COR-L47 (cell line): ENCODE measurements at places on chromosomes 6 and 20.

DNA sequence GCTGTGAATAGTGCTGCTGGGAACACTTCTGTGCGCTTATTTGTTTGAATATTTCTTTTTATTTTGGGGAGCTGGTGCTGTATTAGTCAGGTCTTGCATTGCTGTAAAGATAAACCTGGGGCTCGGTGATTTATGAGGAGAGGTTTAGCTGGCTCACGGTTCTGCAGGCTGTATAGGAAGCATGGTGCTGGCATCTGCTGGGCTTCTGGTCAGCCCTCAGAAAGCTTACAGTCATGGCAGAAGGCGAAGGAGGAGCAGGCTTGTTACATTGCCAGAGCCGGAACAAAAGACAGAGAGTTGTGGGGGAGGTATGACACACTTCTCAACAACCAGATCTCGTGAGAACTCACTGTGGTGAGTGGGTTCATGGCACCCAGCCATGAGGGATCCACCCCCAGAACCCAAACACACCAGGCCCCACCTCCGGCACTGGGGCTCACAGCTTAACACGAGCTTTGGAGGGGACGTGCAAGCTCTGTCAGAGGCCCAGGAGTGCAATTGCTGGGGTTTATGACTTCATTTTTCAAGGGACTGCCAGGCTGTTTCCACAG lies 68.8 kb upstream of the GATA5 start:
- no peak for DNase-seq

DNA sequence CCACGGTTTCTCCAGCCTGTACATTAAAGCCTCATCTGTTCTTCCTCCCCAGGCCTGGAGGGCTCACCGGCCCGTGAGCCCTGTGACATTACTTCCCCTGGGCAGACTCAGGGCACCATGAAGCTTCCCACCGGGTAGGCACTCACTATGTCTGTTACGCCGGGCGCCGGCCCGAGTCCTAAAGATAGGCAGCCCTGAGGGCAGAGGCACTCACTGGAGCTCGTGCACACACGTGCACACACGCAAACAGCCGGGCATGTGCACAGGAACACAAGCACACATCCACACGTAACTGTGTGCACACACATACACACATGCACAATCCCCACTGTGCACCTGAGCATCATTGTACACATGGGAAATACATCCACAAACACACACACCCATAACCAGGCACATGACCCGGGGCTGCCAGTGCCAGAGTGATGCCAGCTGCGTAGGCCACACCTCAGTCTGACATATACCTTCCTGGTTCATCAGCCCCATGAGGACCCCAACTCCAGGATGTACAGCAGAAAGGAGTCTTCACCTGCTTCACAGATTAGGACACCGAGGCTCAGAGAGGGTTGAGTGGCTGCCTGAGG lies 83.7 kb downstream of the YTHDF1 start:
- no peak for DNase-seq

DNA sequence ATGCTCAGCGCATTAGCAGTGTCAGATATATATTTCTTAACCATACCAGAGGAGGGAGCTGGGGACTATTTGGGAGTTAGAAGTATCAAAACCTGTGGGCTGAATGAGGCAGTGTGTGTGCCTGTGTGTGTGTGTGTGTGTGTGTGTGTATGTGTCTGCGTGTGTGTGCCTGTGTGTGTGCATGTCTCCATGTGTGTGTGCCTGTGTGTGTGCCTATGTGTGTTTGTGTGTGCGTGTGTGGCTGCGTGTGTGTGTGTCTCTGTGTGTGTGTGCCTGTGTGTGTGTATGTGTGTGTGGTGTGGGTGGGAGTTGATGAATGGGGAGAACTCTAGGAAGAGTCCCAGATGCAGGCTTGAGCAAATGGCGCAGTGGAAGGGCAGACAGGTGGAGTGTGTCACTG lies 92.9 kb downstream of the PAX1 start:
- no peak for DNase-seq

- no peak for DNase-seq
Observed at GRCh38 chr6:139640448-139640847, 266.0 kb upstream of the CITED2 start.

- DNase-seq: no peak
Observed at GRCh38 chr6:166476061-166476591, 93.4 kb upstream of the MPC1 start.

GRCh38 chr6:144077871-144078270 lies 17.5 kb downstream of the SF3B5 start:
- no peak for DNase-seq

- no peak for DNase-seq
Observed at GRCh38 chr6:49415358-49415757, 47.7 kb downstream of the MMUT start.

- DNase-seq: no peak
Observed at GRCh38 chr6:19562468-19562867, 274.7 kb upstream of the ID4 start.

- DNase-seq: no peak
Observed at GRCh38 chr20:4370851-4371250, 350.9 kb upstream of the PRND start.

- DNase-seq: no peak
Observed at GRCh38 chr20:38115205-38115604, 49.9 kb downstream of the TGM2 start.

DNA sequence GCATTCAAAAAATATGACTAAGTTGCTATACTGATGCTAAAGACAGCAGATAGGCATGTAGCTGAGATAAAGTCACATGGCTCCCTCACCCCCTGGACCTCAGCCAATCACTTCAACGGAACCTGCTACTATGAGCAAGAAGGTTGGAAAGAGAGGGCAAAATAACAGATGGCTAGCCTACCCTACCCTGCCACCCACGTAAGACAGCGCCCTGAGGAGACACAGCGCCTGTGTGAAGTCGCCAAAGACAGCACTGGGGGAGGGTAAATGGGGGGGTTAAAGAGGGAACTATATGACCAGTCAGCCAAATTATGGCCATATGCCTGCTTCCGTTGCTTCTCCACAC lies 163.2 kb downstream of the RALGAPA2 start:
- DNase-seq: peak; percentile 28

DNA sequence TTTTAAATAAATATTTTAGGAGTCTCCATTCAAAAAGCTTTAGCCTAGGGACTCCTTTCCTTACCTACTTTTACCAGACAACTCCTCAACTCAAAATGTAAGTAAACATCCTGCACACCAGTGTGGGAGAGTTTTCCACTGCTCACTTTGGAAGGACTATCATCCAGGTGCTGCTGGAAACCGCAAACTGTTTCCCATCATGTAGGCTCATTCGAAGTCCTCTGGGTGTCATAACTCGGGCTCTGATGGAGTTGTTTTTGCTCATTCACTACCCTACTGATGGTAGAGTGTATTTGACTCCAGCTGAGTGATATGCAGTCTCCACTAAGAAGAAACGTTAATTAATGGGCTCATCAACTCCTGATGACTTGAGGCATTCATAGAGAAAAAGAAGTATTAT lies 136.5 kb upstream of the AKAP12 start:
- no peak for DNase-seq

DNA sequence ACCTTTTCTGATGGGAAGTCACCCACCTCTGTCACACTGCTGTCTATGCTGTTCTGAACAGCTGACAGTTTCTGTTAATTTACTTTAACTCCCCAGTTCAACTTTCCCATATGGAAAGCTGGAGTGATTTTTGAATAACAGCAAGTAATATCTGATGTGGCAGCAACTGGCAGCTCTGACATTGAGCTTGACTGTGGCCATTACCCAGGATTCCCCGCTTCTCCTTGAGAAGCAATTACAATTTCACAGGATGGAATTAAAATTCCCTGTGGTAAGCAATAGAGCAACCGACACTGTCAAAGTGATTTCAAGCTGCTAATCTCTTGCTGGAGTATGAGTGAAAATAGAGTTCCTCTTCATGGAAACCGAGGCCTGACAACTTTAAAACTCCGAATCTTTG lies 348.1 kb upstream of the SOX4 start:
- DNase-seq: no peak

DNA sequence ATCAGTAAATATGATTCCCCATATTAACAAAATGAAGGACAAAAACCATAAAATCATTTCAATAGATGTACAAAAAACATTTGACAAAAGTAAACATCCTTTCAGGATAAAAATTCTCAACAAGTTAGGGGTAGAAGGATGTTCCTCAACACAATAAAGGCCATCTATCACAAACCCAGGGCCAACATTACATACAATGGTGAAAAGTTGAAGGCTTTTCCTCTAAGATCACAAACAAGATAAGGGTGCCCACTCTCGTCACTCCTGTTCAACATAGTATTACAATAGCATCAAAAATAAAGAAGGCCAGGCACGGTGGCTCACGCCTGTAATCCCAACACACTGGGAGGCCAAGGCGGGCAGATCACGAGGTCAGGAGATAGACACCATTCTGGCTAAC lies 22.6 kb upstream of the ASF1A start:
- no peak for DNase-seq

DNA sequence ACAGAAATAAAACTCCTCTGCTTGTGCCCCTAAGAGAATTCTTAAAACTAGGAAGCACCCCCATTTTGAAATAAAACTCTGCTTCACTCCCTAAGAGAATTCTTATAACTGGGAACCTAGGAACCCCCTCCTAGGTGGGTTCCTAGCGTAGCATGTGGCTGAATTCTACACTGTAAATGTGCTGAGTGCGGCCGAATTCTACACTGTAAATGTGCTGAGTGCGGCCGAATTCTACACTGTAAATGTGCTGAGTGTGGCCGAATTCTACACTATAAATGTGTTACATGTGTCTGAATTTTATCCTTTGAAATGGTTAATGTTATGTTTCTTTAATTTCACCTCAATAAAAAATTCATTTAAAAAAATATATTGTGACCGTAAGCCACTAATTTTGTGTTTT lies 79.3 kb downstream of the PSMB1 start:
- no peak for DNase-seq

- no peak for DNase-seq
Observed at GRCh38 chr20:54716174-54716747, 240.9 kb downstream of the DOK5 start.

- no peak for DNase-seq
Observed at GRCh38 chr6:49401063-49401462, 62.0 kb downstream of the MMUT start.

DNA sequence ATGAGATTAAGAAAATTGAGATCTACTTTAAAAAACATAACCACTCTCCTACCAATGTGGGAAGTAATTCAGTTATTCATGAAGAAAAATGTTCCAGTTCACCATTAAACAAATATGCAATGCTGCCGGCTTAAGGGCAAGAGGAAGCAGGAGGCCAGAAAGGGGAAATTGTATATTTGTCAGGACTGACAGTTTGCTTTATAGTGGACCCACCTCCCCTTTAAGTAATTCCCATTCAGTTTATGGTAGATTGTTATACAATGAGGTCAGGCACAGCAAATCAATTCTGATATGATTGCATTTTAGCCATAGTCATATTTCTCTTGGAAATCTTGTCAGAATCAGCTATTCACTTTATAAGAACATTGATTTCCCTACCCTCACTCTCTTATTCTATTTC lies 547.8 kb downstream of the FRK start:
- no peak for DNase-seq

- no peak for DNase-seq
Observed at GRCh38 chr20:36319356-36320260, 13.5 kb downstream of the DLGAP4 start.

DNA sequence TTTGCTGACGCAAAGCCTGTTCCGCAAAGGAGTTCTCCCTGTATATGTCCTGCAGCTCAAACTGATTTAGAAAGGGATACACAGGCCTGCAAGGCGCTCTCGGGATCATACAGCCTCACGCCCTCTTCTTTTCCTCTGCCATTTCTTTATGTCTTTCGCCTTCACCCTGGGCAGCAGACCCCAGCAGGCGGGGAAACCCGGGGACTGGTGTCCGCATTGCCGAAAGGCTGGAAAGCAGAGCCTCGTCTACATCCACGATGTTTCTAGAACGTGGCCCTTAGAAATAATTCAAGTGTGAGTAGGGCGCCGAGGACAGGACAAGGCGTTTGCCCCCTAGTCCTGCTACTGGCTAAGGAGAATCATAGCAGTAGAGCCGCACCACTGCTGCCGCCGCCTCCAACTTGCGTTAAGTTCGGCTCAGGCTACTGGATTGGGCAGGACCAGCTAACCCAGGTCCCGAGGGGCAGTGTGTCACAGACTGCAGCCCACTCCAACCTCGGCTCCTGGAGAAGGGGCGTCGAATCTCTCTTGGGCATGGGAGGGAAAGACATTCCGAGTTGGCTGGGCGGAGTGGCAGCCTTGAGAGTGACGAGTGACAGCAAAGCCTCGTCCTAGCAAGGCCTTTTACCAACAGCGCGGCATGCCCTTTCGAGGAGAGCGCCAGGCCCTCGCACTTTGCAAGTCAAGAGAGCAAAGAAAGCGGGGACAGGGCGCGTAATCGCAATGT lies 2.6 kb upstream of the TBX18 start:
- DNase-seq: no peak

GRCh38 chr6:31901415-31901952 lies 402 bp downstream of the ZBTB12 start:
- DNase-seq: peak; percentile 51

DNA sequence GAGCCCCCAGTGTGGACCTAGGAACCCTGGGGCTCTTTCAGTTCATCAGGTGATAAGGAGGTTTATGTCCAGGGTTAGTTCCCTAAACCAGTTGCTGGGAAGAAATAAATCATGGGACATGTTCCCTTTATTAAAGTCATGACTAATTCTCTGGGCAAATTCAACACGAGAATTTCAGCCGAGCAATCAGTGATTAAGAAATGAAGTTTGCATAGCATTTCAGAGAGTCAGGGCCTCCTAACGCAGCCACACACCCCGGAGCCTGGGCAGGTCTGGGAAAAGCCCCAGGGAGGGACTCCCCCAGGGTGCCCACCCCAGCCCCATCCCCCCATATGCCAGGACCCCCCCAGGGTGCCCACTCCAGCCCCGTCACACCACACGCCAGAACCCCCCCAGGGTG lies 20.1 kb downstream of the SLCO4A1 start:
- no peak for DNase-seq

GRCh38 chr6:18414116-18414515 lies 27.0 kb downstream of the RNF144B start:
- DNase-seq: no peak

DNA sequence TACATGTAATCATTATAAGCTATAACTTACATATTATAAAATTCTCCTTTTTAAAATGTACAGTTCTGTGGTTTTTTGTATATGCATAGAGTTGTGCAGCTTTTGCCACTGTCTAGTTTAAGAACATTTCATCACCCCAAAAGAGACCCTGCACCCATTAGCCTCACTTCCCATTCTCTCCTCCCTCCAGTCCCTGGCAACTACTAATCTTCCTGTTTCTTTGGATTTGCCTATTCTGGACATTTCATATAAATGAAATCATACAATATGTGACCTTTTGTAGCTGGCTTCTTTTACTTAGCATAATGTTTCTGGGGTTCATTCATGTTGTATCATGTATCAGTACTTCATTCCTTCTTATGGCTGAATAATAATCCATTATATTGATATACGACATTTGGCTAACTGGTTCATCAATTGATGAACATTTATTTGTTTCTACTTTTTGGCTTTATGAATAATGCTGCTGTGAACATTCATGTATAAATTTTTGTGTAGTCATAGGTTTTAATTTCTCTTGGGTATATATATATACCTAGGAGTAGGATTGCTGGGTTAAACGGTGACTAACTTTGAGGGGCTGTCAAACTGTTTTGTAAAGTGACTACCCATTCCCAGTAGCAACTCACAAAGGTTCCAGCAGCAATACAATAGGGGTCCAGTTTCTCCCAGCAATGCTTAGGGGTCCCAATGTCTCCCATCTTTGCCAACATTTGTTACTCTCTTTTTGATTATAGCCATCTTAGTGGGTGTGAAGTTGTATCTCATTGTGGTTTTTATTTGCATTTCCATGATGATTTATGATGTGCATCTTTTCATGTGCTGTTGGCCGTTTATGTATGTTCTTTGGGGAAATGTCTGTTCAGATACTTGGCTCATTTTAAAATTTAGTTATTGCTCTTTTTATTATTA lies 10.7 kb downstream of the PTPRA start:
- no peak for DNase-seq

GRCh38 chr6:132253906-132254305 lies 147.4 kb downstream of the MOXD1 start:
- no peak for DNase-seq
